ENCODE measurements at places on chromosomes 1 and 21.

GRCh38 chr1:157105988-157106812 is 6.6 kb upstream of the ETV3L start:
- DNase-seq = peak; percentile 16

- DNase-seq = no peak
These were observed 857 bp downstream of the FAM3B start for GRCh38 chr21:41317458-41317857.

DNA sequence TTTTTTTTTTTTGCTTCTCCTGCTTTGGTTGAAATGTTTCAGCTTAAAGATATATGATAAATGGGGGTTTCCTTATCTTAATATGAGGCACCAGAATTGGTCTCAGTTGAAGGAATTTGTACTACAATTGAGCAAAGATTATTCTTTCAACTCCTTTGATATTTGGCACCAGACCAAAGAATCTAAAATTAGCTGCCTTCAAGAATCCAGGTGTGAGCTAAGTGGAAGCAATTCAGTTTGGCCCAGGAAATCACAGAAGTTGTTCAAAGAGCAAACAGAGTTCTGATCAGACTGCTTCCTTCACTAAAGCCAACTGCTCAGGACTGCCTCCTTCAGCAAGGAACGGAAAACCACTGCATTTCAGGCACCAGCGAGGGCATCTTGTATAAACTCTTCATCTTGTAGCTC is 68.3 kb upstream of the BCAR3 start:
- DNase-seq = no peak

DNA sequence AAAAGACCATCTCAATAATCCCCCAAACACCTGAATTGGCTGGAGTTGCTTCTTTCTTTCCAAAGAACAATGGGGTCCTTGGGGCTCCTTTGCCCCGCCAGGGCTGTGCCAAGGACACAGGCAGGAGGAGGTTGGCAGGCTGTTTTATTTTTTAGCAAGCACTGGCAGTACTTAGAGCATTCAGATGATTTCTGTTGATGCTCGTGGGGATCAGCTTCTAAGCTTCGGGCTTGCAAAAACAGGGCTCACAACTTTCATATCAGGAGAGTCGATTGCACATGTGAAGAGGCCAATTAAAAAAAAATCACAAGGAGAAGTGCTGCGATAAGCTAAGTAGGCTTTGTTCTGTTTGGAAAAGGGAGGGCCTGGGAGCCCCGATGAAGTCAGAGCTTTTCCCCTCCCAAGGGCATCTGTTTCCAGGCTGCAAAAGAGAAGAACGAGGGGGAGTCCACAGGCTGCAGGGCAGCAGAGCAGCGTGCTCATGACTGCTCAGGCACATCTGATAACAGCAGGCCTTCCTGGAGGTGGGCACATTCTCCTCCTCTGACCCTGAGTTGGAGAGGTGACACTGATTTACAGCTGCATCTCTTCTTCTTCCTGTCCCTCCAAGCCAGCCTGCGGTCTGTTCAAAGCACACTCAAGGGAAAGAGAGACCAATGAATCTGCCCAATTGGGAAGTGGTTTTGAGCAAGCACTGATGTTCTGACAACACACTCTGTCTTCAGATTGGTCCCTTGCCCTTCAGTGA is 27.3 kb upstream of the BCAR3 start:
- DNase-seq = peak; percentile 31

GRCh38 chr1:225329041-225329440 is 98.8 kb downstream of the LBR start:
- DNase-seq = no peak

DNA sequence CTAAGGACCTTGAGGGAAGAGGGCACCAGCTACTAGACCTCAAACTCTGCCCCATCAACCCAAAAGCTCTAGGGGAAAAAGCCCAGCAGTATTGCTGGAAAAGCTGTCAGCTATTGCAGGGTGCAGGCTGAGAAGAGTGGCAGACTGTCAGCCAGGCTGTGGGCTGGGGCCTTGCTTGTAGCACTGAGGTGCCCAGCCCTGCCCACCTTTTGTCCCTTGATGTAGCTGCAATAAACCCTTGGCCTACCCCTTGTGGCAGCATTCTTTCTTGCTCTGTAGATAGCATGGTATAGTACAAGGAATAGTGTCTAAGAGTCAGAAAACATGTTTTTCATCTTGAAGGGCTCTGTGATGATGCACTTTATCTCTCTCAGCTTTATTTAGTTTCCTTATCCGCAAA is 39.4 kb downstream of the CDC14A start:
- no peak for DNase-seq

DNA sequence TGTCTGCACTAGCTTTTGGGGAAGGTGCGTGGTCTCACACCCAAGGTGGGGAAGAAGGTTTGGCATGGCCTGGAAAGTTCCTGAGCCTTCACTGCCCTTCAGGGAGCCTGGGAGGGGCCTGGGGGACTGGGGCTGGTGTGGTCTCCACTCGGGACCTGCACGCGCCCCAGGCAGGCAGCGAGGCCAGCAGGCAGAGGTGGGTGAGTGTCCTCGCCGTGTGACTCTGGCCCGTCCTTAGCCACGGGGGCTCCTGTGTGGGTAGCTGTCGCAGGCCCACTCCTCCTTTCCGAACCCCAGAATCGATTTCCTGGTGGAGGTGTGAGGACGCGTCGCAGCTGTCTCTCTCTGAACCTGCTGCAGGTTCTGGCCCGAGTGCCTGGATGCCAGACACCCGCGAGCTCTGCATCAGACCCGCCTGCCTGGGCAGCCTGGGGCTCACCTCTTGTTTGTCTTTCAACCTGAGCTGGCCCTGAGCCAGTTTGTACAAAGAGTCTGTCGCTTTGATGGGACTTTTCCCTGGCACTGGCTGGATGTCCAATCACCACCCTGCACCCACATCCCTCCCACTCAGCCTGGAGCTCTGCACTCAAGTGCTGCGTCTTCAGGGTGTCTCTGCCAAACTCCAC is 36.0 kb upstream of the SLC19A1 start:
- no peak for DNase-seq

DNA sequence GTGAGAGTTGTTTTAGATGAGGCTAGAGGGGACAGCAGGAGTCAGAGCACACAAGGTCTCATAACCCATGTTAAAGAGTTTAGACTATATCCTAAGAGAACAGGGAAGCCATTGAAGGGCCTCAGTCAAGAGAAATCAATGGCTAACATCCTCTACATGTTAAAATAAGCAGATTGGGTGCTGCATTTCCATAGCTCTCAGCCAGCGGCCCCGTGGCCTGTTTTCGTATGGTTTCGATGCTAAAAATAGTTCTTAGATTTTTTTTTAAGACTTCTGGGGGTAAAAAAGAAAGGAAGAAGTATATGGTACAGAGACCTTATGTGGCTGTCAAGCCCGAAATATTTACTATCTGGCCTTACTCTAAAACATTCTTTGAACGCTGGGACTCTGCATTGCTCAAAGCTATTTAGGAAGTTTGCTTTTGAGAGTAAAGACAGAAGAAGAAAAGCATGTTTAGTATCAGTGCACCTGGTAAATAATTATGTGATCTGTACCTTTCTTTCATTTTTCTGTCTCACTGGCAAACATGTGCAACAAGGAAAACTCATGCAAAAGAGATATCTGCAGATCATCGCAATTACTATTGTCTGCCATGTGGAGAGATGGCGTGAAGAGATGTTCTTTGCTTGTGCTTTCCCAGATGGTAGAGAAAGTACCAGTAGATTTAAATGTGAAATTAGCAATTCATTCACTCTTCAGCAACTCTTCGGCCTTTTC is 8.4 kb downstream of the PDIK1L start:
- DNase-seq = no peak

- no peak for DNase-seq
These were observed 23.4 kb downstream of the TMCO4 start for GRCh38 chr1:19776287-19776686.

DNA sequence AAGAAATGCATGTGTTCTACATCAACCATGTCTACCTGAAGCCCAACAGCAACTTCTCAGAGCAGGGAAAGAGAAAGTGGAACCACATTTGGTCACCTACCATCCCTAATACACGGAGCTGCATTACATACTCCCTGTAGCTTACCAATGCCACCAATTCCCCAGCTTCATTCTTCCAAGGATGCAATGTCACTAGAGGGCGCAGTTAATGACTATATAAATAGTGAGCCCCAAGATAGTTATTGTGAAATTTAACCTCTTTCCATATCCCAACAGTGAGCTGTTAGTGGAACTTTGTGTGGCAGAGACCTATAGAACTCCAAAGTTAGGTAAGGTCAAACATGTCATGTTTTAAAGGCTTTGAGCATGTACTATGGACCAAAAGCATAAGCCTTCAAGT is 618.3 kb downstream of the SMYD3 start:
- no peak for DNase-seq

DNA sequence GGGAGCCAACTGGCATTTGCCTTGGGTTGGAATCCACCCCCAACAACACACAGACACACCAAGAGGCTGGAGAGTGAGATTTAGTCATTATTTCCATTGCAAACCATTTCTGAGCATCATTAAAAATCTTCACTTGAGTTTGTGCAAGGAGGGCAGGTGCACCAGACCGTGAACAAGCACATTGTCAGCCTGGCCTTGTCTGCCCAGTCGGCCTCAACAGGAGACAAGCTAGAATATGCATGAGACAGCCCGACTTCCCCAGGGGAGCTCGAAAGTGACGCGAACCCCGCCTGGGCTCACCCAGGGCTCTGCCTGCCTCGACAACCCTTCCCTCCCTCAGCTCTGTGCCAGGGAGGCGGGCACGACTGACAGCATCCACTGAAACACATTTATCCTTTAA is 15.4 kb upstream of the GUCA2B start:
- DNase-seq = no peak

- DNase-seq = no peak
These were observed 90.5 kb downstream of the CDC42BPA start for GRCh38 chr1:227227761-227228160.
